Pancreas (tissue), 10 donors: ENCODE measurements at places on chromosomes 3 and 15. TPM values are rescaled to one million over a fixed set of nuclear protein-coding genes. Genes with fewer than 3 reads are reported as not detected.

ARGFX gene
- not detected for polyA plus RNA-seq

DCUN1D1 gene
- 2.8 TPM for polyA plus RNA-seq

ABI3BP gene
- polyA plus RNA-seq = 2.6 TPM

PLA2G4E gene
- 0.05 TPM for polyA plus RNA-seq

CRYGS gene
- 11.0 TPM for polyA plus RNA-seq

OPA1 gene
- polyA plus RNA-seq = 13.7 TPM

VEPH1 gene
- polyA plus RNA-seq = 12.2 TPM

SKOR1 gene
- 0.30 TPM for polyA plus RNA-seq

A4GNT gene
- 1.2 TPM for polyA plus RNA-seq

CYP1A2 gene
- polyA plus RNA-seq = not detected

SCN11A gene
- 0.09 TPM for polyA plus RNA-seq

SERINC4 gene
- polyA plus RNA-seq = 0.47 TPM

NEK10 gene
- 0.30 TPM for polyA plus RNA-seq

IL5RA gene
- polyA plus RNA-seq = 0.15 TPM

KLHL40 gene
- polyA plus RNA-seq = 0.12 TPM

SI gene
- polyA plus RNA-seq = under 0.01 TPM

RBM15B gene
- polyA plus RNA-seq = 6.4 TPM

BFSP2 gene
- not detected for polyA plus RNA-seq

TGM4 gene
- not detected for polyA plus RNA-seq

MFSD1 gene
- polyA plus RNA-seq = 27.2 TPM

CLDN11 gene
- polyA plus RNA-seq = 0.87 TPM

CDHR4 gene
- polyA plus RNA-seq = not detected

COLQ gene
- 1.9 TPM for polyA plus RNA-seq

PDCD7 gene
- 9.8 TPM for polyA plus RNA-seq

MORC1 gene
- polyA plus RNA-seq = not detected

LRRIQ4 gene
- polyA plus RNA-seq = not detected

PSTPIP1 gene
- 6.2 TPM for polyA plus RNA-seq

UBE3A gene
- 21.7 TPM for polyA plus RNA-seq

MRPL47 gene
- polyA plus RNA-seq = 21.1 TPM

CISH gene
- 21.5 TPM for polyA plus RNA-seq

C2CD4A gene
- polyA plus RNA-seq = 3.5 TPM

DPPA4 gene
- polyA plus RNA-seq = not detected

IGF2BP2 gene
- polyA plus RNA-seq = 7.0 TPM

SPINK8 gene
- not detected for polyA plus RNA-seq

AADACL2 gene
- not detected for polyA plus RNA-seq

BRK1 gene
- polyA plus RNA-seq = 48.8 TPM

VGLL3 gene
- polyA plus RNA-seq = 2.3 TPM

NANOGP8 gene
- polyA plus RNA-seq = not detected

GP5 gene
- polyA plus RNA-seq = not detected

CAMK2N2 gene
- 14.8 TPM for polyA plus RNA-seq

DUOX1 gene
- polyA plus RNA-seq = 0.16 TPM

NUP210 gene
- 10.9 TPM for polyA plus RNA-seq

APPL1 gene
- 13.0 TPM for polyA plus RNA-seq

DUOXA1 gene
- 0.14 TPM for polyA plus RNA-seq

C3orf33 gene
- polyA plus RNA-seq = 1.5 TPM

AQP9 gene
- 0.15 TPM for polyA plus RNA-seq

GP9 gene
- polyA plus RNA-seq = 0.14 TPM

HLTF gene
- polyA plus RNA-seq = 9.7 TPM

CMTM7 gene
- 18.9 TPM for polyA plus RNA-seq

SMAD3 gene
- 7.9 TPM for polyA plus RNA-seq

SRGAP3 gene
- polyA plus RNA-seq = 1.9 TPM

MCF2L2 gene
- polyA plus RNA-seq = 1.8 TPM

TMEM87A gene
- 23.2 TPM for polyA plus RNA-seq
